ENCODE measurements at places on chromosomes 16 and 17. TPM values are rescaled to one million over a fixed set of nuclear protein-coding genes. Genes with fewer than 3 reads are reported as not detected.

DNA sequence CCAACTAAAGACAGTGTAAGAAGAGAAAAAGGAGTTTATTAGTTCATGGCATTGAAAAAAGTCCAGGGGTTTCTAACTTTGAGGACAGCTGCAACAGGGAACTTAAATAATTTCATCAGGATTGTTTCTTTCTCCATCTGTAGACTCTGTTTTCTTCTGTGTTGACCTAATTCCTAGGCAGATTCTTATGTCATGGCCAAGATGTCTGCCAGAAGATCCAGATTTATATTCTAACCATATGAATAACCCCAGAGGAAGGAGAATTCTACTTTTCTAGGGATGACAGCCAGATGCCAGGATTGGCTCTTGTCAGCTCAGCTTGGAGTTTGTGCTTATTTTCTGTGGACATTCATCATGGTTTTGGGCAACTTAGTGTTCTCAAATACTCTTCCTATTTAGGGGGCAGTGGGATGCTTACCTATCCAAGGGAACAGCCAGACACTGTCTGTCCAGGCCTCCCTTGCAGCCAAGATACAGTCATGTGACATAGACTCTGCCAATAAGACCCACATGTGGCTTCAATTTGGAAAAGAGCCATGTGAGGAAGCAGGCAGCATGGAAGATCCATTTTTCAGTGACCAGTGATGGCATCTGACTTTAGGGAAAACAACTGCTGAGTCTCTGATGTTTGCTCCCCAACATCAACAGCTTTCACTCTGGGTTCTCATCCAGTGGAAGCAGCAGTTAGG is 18.2 kb downstream of the PCTP start:
- no peaks in the 10 kb centered on the region for H3K27me3 ChIP-seq
- DNase-seq, result no peak
- no peaks in the 10 kb centered on the region for H3K4me1 ChIP-seq

DNA sequence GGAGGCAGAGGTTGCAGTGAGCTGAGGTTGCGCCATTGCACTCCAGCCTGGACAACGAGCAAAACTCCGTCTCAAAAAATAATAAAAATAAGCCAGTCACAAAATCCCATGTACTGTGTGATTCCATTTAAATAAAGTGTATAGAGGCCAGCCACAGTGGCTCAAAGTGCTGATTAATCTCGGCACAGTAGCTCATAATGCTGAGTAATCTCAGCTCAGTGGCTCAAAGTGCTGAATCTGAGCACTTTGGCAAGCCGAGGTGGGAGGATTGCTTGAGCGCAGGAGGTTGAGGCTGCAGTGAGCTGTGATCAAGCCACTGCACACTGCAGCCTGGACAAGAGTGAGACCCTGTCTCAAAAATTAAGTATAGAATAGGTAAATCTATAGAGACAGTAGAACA is 4.9 kb downstream of the TMED6 start:
- H3K36me3 ChIP-seq, result no peaks in the 10 kb centered on the region
- no peaks in the 10 kb centered on the region for H3K4me1 ChIP-seq
- H3K27me3 ChIP-seq, result no peaks in the 10 kb centered on the region
- no peak for DNase-seq
- no peak overlapping the region for H3K4me3 ChIP-seq

GRCh38 chr16:61435346-61435745 is 600.9 kb downstream of the CDH8 start:
- no peaks in the 10 kb centered on the region for H3K27me3 ChIP-seq
- H3K4me3 ChIP-seq, result no peak overlapping the region
- no peak overlapping the region for H3K27ac ChIP-seq
- no peaks in the 10 kb centered on the region for H3K4me1 ChIP-seq

EPOP gene
- 1.1 TPM for total RNA-seq

DNA sequence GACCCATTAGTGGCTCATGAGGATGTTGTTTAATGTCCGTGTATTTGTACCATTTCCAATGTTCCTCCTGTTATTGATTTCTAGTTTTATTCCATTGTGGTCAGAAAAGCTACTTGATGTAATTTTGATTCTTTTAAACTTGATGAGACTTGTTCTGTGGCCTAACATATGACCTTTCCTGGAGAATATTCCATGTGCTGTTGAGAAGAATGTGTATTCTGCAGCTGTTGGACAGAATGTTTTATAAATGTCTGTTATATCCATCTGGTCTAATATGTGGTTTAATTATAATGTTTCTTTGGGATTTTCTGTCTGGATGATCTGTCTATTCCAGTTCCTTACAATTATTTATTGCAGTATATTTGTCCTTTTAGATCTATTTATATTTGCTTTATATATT is 2.9 kb upstream of the ABCA10 start:
- no peaks in the 10 kb centered on the region for H3K27me3 ChIP-seq
- no peak overlapping the region for H3K4me3 ChIP-seq
- DNase-seq, result no peak
- H3K4me1 ChIP-seq, result no peaks in the 10 kb centered on the region

- H3K27ac ChIP-seq, result no peak overlapping the region
- no peak overlapping the region for H3K4me3 ChIP-seq
- H3K36me3 ChIP-seq, result no peaks in the 10 kb centered on the region
- H3K4me1 ChIP-seq, result peaks cover 4% of the 10 kb centered on the region
Measured at GRCh38 chr16:57196286-57196685, 10.2 kb downstream of the RSPRY1 start.

TMEM88 gene
- total RNA-seq, result 2.7 TPM

GRCh38 chr17:3990386-3991127 is 26.3 kb upstream of the ATP2A3 start:
- no peak overlapping the region for H3K27ac ChIP-seq
- no peaks in the 10 kb centered on the region for H3K4me1 ChIP-seq
- no peak overlapping the region for H3K4me3 ChIP-seq
- no peaks in the 10 kb centered on the region for H3K36me3 ChIP-seq

CDRT4 gene
- 3.8 TPM for total RNA-seq

GRCh38 chr16:3835089-3835602 is 45.4 kb downstream of the CREBBP start:
- H3K27me3 ChIP-seq, result no peaks in the 10 kb centered on the region
- no peak for DNase-seq
- H3K36me3 ChIP-seq, result no peaks in the 10 kb centered on the region
- H3K4me1 ChIP-seq, result no peaks in the 10 kb centered on the region
- H3K27ac ChIP-seq, result no peak overlapping the region

MYL4 gene
- total RNA-seq, result 0.69 TPM

DNA sequence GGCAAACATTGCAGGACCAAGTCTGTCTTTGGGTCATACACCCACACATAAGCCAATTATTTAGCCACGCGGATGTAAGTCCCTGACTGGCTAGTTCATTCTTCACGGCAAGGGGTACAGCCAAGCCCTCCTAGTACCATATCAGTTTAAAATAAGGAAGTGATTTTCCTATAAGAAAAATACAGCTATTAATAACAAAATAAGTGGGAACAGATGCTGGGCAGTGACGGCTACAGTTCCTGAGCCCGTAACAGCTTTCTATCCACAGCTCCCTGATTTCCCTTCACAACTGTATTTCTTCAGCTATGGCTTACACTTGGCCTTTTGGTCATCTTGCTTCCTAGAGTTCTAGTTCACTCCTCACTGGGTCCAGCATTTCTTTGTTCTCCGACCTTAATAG is 542.4 kb upstream of the C16orf82 start:
- H3K4me3 ChIP-seq, result no peak overlapping the region
- no peaks in the 10 kb centered on the region for H3K4me1 ChIP-seq
- no peaks in the 10 kb centered on the region for H3K27me3 ChIP-seq
- no peaks in the 10 kb centered on the region for H3K36me3 ChIP-seq

DNA sequence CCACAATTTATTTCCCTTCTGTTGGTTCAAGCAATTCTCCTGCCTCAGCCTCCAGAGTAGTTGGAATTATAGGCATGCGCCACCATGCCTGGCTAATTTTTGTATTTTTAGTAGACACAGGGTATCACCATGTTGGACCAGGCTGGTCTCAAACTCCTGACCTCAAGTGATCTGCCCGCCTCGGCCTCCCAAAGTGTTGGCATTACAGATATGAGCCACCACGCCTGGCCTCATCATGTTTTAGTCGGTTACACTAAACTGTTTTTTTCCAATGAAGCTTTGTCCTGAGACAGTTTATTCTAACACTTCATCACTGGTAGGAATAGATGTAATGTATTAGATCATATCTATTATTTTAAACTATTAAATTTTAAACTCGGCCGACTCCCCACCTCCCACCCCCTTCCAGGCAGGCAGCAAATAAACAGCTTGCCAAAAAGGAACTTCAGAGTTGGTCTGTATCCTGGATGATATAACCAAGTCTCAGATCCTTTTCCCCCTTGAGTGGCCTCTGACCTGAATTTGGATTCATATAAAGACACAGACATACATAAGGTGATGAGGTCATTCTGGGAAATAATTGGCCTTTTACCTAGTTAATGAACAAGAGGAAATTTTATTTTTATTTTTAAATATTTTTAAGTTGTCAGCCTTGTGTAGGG is 18.4 kb upstream of the CORO6 start:
- no peak for DNase-seq
- peaks cover 1% of the 10 kb centered on the region for H3K36me3 ChIP-seq
- no peak overlapping the region for H3K4me3 ChIP-seq
- no peak overlapping the region for H3K27ac ChIP-seq

- H3K4me3 ChIP-seq, result no peak overlapping the region
- no peak overlapping the region for H3K27ac ChIP-seq
- DNase-seq, result no peak
- H3K27me3 ChIP-seq, result peaks cover 47% of the 10 kb centered on the region
- H3K4me1 ChIP-seq, result peaks cover 10% of the 10 kb centered on the region
Measured at GRCh38 chr16:3193221-3194212, 5.5 kb downstream of the OR1F1 start.

PABPN1L gene
- total RNA-seq, result not detected
